ENCODE measurements at places on chromosomes 6 and 20.

DNA sequence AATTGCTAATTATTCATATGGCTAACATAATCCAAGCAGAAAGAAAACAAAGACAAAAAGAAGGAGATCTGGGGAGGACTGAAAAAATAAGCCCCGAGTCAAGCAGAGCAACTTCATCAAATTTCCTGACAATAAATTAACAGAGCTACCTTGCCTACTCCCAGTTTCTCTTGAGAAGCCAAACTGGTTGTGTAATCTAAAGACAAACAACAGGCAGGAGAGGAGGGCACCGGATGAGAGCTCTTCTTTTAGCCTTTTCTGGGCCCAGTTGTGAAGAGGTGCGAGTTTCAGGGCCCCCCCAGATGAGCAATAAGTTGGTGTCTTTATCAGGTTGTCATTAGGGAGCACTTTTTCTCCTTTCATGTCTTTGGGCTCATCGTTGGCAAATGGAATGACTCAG, 197.1 kb upstream of the PCSK2 start:
- DNase-seq, result no peak

GRCh38 chr6:167398214-167399050, 73.5 kb downstream of the TTLL2 start:
- no peak for DNase-seq

- DNase-seq, result no peak
These were observed 48.9 kb downstream of the ZFAND3 start for GRCh38 chr6:37868447-37868825.

DNA sequence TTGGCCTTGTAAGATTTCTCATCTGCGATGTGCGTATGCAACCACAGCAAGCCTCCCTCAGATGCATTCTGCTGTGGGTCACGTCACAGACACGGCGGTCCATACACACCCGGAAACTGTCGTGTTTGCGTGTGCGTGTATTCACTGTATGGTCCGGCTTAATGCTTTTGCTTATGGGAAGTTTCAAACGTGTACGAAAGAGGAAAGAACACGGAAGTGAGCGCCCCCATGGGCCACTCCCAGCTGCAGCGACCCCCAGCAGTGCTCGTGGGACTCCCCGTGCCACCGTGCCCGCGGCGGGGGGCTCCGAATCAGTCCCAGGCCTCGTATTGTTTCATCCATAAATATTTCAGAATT, 10.2 kb downstream of the DLL1 start:
- DNase-seq, result no peak

DNA sequence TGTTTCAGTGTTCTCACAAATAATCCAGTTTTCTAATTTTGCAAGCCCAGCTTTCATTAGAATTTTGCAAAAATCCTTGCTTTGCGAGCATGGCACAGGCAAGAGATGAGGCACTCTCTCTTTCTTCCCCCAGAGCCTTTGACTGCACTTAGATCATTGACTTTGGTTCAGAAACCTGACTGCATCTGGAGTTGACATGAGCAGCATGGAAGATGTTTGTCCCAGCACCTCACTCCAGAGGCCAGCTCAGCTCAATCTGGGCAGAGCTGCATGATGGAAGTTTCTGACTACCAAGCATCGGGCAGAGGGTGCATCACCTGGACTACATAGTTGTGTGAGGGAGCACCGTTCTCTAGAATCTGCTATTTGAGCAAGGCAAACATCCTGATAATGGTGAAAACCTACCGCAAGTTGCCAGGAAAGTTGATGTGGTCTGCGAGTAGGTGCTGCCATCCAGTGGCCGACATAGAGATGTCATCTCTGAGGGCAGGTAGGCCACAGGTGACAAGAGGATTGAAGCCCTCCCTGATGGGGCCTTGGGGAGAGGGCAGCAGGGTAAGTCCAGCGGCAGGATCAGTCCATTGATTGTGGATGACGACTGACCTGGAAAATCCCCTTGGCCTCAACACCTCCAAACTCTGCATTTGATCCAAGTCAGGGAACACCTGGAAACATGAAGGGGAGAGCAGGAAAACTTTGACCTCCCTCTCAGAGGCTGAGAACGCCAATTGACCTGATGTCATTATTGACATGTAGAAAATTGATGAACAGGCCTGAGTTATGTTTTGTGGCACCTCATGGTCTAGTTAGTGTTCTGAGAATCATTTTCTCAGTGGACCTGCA, 3.8 kb upstream of the LPA start:
- DNase-seq, result peak; percentile 26

DNA sequence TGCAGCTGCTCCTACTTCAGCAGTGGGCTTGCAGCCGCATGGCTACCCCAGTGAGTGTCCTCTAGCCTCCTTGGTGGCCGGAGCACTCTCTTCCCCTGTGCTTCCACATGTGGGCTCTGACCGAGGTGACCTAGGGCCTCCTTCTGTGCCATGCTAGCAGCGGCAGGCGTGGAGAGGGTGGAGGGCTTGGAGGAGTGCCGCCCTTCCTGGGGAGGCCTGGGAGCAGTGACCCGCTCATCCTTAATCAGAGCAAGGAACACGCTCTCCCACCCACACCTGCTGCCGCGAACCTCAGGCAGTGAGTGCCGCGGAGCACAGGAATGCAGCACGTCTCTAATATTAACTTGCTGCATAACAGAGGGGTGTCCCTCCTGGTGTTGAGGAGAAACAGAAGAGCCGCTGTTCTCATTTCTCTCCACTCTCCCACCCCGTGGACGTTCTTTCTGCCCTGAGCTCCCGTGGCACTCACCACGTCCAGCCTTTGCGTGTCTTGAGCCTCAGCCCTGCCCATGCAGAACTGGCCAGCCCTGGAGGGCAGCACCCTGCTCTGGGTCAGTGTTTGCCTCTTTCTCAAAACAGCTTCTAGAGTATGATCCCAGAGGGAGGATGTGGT, 31.9 kb downstream of the DUSP22 start:
- DNase-seq, result no peak

GRCh38 chr6:104768906-104769305, 90.8 kb downstream of the HACE1 start:
- no peak for DNase-seq

- DNase-seq, result no peak
These were observed 45.7 kb downstream of the HBS1L start for GRCh38 chr6:135008941-135009290.

DNA sequence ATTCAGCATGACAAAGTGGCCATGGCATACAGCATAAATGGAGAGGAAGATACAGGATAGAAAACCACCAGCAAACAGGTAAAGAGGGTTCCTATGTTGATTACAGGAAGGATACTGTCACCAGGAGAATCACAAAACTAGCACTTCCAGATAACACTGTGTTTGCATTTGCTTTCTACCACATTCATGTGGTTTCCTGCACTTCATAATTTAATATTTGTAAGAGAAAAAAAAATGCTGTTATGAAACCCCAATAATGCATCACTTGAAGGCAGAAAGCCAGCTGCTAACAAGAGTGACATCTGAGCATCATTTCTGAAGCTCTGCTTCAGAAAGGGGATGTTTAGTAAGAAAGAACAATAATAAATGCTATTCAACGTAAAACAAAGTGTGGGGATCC, 106.6 kb downstream of the ATXN1 start:
- no peak for DNase-seq

DNA sequence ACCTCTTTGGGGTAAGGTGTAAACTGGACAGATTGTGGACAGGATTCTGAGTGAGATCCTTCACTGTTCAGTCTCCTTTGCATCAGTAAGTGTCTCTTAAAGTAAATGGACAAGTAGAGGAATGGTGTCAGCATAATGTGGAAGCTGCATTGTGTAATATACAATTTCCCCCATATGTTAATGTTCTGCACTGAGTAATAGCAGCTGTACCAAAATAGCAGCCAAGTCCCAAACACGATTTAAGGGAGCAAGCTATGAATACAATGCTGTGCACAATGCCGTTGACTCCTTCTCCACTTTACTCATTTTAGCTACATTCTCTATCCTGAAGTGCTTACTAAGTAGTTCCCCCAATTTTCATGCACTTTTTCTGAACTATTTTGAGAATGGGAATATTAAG, 21.1 kb upstream of the TRIM26 start:
- no peak for DNase-seq

- DNase-seq, result no peak
These were observed 22.6 kb upstream of the XRN2 start for GRCh38 chr20:21280522-21281016.

- no peak for DNase-seq
These were observed 117.6 kb upstream of the UST start for GRCh38 chr6:148629181-148629580.

DNA sequence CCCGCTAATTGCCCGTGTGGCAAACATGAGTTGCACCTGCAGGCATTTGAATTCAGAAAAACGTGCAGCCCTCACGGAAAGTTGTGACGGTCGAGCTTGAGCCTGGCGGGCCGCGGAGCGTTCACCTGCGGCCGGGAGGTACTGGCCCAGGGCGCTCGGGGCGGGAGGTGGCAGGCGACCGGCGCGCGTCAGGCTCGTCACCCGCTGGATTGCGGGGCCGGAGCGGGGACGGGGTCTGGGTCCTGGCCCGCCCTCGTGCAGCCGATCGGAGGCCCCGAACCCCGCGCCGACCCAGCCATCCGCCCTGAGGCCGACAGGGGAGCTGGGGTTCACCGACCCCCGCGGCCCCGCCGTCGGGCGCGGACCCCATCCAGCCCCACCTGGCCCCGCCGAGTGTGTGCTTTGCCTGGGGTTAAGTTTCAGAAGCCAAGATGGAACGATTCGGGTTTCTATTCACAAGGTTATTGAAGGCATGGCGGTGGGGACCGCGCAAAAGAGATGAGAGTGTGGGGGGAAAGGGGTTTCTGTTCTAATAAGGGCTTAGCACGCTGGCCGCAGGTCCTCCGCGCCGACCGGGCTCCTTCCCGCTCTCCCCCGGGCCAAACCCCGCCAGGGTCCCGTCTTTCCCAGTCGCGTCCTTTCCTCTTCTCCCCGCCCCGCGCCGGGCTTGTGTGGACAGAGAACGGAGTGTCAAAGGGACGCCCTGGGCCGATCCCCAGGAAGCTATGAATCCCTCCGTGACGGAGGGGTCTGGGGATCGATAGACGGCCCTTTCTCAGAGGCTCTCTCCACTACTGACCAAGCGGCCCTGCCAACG, 1.6 kb upstream of the HEY2 start:
- DNase-seq, result peak; percentile 53

GRCh38 chr6:168184701-168185100, 105.7 kb upstream of the FRMD1 start:
- DNase-seq, result no peak

DNA sequence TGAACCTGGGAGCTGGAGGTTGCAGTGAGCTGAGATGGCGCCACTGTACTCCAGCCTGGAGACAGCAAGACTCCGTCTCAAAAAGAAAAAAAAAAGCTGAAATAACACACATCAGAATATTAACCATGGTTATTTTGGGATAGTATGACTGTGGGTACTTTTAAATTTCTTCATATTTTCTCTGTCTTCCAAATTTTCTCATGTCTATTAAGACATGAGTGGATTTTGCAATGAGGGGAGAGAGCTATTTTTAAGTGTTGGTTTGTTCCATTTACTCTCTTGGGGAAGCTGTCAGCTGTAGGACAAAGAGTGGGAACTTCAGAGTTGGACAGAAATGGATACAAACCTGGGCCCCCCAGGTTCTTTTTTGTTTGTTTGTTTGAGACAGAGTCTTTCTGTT, 10.3 kb downstream of the ADISSP start:
- no peak for DNase-seq

DNA sequence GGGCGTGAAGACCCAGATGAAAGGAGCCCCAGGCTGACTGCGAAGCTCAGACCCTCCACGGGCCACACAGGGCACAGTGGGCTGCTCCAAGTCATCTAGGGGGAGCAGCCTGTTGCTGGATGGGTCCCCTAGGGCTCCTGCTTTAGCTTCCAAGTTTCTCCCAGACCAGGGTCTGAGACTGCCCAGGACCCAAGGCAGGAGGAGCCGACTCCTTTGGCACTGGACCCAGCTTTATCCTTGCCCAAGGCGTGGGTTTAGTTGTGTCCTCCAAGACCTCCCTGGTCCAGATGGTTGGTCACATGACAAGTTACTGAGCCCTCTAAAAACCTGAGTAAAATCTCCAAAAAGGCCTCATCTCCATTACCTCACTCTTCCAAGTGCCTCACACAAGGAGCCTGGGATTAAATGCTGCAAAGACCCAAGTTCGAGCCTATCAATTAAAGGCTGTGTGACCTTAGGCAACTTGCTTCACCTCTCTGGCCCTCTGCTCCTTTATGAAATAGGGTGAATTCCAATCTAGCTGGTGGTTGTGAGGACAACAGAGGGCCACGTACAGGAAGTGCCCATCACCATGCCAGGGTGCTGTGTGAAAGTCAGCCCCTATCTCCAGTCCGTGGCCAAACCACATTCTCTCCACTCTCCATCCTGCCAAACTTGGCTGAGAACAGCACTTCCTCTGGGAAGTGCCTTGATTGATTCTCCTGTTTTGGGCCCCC, 2.5 kb downstream of the NECAB3 start:
- DNase-seq, result no peak

DNA sequence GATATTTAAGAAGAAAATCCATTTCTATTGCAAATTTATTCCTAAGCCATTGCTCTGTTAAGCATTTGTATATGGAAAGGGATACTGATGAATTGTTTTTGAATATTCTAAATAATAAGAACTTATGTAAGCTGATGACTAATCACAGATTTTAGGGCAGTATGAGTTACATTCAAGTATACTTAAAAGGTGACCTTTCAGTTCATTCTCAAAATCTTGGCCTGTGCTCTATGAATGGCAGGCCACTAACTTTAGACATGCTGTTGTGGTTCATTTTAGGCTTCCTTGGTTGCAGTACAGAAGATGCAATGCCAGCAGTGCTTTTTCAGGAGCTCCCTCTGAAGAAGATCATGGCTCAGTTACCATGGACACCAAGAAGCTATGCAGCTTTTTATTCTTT, 380.4 kb downstream of the CENPW start:
- no peak for DNase-seq

DNA sequence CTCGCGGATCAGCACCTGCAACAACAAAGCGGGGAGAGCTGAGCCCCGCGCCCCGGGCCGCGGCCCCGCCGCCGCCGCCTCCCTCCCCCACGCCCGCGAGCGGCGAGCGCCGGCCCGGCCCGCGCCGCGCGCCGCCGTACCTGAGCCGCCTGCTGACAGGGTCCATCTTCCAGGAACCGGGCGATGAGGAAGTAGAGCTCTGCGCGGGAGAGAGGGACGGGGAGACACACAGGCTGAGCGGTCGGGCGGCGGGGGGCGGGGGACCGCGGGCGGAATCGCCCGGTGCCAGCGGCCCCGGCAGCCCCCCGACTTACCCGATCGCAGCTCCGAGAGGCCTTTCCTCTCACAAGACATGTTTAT, 359 bp downstream of the PHIP start:
- peak; percentile 44 for DNase-seq

DNA sequence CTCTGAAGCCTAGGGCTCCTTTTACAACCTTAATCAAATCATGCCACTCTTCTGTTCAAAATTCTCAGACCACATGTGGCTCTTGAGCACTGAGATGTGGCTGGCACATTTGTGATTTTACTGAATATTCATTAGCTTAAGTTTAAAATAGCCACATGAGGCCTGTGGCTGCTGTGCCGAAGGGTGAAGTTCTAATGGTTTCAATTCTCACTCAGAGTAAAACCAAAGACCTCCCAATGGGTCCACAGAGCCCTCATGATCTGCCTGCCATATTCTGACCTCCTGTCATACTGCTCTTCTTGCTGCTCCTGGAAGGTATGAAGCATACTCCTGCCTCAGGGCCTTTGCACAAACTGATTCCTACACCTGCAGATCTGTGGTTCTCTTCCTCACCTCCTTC, 7.8 kb upstream of the CST3 start:
- DNase-seq, result no peak
